Osteoblast (primary cell): ENCODE measurements at places on chromosomes 5 and 9. TPM values are rescaled to one million over a fixed set of nuclear protein-coding genes. Genes with fewer than 3 reads are reported as not detected.

DNA sequence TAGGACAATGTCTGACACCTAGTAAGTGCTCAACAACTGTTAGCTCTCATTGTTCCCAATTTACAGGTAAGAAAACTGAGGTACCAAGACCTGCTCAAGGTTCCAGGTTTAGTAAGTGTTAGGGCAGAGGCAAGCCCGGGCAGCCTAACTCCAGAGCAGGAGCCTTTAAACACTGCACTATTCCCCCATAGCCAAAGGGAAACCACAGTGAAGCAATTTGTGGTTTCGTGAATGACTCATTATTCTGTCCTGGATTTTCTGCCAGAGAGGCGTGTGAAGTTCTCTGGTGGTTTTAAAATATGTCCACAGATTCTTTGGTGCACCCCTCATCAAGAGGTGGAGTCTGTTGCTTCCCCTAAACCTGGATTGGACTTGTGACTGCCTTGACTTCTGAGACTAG lies 1.0 kb upstream of the MCC start:
- DNase-seq = peak; percentile 97

- no peak for DNase-seq
These were observed 106.6 kb upstream of the KCNN2 start for GRCh38 chr5:114255260-114255659.

The SLC24A2 gene
- total RNA-seq = under 0.01 TPM in 1 of 2 replicates, not detected in the other

The CENPK gene
- 8.5 and 11.9 TPM in 2 replicates for total RNA-seq
